Fibroblast of lung (primary cell): ENCODE measurements at places on chromosomes 12 and 14. TPM values are rescaled to one million over a fixed set of nuclear protein-coding genes. Genes with fewer than 3 reads are reported as not detected.

GRCh38 chr12:51240971-51241370, 2.3 kb downstream of the DAZAP2 start:
- DNase-seq = peak; percentile 43

GRCh38 chr12:29228474-29229157, 79.5 kb downstream of the FAR2 start:
- no peak for DNase-seq

GRCh38 chr12:4275016-4275869, 1.7 kb downstream of the CCND2 start:
- no peak for DNase-seq

- peak; percentile 93 for DNase-seq
Observed at GRCh38 chr12:124904306-124905098, 9.9 kb downstream of the UBC start.

- DNase-seq = no peak
Observed at GRCh38 chr12:19834592-19834991, 395.3 kb downstream of the AEBP2 start.

KRT84 gene
- total RNA-seq = not detected in 2 replicates

GRCh38 chr12:40103043-40103442, 2.8 kb downstream of the SLC2A13 start:
- no peak for DNase-seq

DNA sequence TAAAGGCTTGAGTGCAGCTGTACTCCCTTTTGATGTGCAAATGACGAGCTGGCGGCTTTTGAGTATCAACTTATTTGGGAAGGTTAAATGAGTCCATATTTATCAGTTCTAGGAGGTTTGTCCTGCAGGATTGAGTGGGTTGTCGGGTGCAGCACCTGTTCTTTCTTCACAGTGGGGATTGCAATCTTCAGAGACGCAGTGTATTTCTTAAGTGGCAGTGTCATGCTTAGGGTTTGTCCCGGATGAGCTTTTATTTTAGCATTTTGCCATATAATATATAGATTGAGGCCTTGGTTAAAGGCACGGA, 1.2 kb downstream of the FUT8 start:
- peak; percentile 15 for DNase-seq

DNA sequence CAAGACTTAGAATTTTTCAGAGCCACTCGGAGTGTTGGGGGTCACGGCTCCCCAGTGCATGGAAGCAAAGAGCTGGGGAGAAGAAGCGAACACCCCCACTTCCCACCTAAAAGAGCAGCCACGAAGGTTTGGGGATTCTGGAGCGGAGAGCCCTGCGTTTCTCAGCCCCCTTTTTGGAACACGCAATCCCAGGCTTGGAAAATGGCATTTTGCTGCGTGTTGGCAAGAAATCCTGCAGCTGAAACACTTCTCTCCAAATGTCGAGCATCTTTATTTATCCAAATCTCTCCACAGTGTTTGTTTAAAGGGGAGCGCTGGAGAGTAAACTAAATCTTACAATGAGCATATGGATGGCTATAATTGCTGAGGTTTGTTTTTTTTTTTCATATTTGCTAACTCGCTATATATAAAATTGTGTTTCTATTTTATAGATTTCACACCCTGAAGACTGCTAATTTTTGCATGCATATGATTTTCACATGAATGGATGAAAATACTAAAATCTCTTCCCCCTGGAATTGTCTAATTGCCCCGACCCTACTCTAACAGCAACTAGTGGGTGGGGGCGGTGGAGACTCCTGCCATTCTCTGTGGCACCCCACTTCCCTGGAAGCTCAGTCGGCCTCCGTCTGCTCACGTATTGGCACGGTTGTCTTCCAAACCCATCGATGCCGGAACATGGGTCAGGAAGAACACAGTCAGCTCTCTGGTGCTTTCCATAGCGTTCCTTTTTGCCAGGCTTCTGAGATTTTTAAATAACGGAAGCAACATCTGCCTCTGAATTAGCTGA, 120.5 kb downstream of the GCH1 start:
- DNase-seq = peak; percentile 24

GPR68 gene
- total RNA-seq = 0.26 and 0.66 TPM in 2 replicates

DNA sequence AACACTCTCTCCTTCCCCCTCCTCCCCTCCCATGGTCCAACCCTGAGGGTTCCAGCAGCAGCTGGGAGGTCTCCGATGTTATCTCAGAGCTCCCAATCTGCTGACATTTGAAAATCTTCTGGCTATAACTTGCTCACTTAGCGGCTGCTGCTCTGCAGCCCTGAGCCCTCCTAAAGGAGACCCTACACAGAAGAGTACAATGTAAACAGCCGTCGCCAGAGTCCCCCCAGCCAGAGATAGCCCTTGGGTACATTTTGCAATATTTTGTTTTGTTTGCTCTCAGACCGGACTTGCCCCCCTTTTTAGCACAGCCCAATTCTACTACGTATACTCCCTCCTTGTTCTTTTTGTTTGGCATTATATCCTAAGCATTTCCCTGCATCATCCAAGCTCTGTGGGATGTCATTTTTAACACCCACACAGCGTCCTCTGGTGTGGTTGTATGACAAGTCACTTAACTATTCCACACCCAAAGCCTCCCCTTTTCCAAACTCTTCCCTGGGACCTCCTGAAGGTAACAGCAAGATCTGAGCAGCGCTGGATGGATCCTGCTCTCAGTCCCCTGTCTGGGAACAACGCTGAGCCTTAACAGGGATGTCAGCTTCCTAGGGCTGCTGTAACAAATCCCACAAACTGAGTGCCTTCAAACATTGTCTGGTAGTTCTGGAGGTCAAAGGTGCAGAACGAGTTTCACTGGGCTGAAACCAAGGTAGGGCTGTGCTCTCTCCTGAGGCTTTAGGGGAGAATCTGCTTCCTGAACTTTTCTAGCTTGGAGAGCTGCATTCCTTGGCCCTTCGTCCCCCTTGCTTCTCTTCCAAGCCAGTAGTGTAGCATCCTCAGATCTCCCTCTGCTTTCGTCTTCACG, 25.3 kb upstream of the TCL1B start:
- DNase-seq = no peak

- DNase-seq = no peak
Observed at GRCh38 chr12:272942-273341, 10.3 kb upstream of the SLC6A13 start.

- no peak for DNase-seq
Observed at GRCh38 chr12:19779395-19780056, 340.2 kb downstream of the AEBP2 start.

FITM1 gene
- total RNA-seq = under 0.01 TPM in 1 of 2 replicates, not detected in the other

GRCh38 chr12:16421806-16422205, 74.4 kb downstream of the MGST1 start:
- peak; percentile 4 for DNase-seq

DNA sequence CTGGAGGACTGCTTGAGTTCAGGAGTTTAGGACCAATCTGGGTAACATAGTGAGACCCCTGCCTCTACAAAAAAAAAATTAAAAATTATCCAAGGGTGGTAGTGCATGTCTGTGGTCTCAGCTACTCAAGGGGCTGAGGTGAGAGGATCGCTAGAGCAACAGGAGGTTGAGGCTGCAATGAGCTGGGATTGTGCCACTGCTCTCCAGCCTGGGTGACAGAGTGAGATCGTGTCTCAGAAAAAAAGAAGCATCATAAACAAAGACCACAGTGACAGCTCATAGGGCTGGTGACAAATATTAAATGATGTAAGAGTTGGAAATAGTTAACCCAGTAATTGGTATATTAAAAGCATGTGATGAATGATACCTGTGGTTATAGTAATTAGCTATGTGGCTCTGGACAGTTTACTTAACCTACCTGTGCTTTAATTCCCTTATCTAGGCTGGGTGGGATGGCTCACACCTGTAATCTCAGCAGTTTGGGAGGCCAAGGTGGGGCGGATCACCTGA, 68.0 kb downstream of the GSC start:
- DNase-seq = no peak

GRCh38 chr12:70252832-70253231, 9.6 kb downstream of the CNOT2 start:
- peak; percentile 51 for DNase-seq

BBOF1 gene
- total RNA-seq = 3.8 and 4.4 TPM in 2 replicates

HOXC13 gene
- total RNA-seq = not detected in 2 replicates

TUBA1A gene
- total RNA-seq = 772 and 888 TPM in 2 replicates

- no peak for DNase-seq
Observed at GRCh38 chr14:95620659-95621059, 65.6 kb upstream of the TCL1B start.

DNA sequence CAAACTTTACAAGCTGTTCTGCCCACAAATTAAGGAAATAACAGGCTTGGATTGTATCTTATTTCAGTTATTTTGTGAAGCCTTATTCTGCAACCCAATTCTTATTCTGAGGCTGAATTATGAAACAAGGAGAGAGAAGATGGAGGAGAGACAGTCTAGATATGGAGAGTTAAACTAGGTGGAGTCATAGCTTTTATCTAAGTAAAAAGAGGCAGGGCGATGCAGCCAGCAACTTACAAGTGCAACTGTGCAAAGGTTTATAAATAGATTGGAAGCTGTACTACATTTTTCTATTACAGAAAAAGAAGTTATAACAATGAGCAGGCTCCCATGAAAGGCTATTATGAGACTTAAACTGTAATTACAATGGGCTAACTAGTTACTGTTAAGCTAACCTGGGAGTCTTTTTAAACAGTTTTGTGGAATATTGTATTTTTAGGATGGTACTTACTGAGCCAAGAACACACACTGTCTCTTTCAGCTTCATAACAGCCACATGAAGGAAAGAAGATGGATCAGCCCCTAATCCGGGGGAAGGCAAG, 22.4 kb downstream of the NID2 start:
- DNase-seq = peak; percentile 44

DNA sequence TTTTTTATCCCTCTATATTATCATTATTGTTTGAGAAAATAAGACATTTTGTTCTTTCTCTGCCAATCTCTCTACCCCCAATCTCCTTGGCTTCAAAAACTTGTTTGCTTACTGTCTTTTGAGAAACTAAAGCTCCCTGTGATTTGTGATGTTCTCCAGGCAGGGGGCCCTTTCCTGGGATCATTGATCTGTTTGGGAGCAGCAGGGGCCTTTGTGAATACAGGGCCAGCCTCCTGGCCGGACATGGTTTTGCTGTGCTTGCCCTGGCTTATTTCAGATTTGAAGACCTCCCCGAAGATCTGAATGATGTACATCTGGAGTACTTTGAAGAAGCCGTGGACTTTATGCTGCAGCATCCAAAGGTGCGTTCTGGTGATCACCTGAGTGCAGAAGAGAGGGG, 4.5 kb downstream of the ACOT6 start:
- no peak for DNase-seq

VRTN gene
- total RNA-seq = not detected in 2 replicates

DCN gene
- total RNA-seq = 586 and 902 TPM in 2 replicates

GRCh38 chr14:62905566-62905965, 139.7 kb downstream of the KCNH5 start:
- no peak for DNase-seq

CCDC196 gene
- not detected in 2 replicates for total RNA-seq

DNA sequence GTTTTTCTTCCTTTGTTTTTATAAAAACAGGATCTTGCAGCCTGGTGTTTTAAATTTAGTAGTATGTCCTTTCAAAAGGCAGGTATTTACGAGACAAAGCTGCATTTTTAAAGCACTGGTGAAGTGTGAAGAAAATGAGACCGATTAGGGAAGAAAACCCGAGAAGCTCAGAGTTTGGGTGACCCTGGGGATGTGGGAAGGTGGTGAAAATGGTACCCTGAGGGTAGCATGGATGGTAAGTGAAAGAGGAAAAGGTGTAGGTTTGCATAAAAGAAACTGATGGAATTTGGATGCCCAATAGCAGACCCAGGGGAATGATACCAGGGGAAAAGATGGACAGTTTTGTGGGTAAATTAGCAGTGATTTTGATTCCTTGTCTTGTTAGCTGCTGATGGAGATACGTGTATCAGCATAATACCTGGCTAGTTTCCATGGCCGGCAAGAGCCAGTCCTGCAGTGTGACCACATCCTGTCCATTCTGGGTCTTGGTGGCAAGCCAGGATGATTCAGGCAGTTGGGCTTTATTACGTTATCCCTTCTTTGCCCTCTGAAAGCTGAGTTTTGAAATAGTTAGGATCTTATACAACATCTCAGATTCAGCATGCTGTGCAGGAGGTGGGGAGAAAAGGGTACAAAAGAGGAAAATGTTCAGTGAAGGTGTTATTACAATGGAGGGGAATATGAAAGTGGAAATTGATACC, 8.9 kb downstream of the BICD1 start:
- DNase-seq = peak; percentile 99

KCNK13 gene
- total RNA-seq = not detected in 2 replicates

- no peak for DNase-seq
Observed at GRCh38 chr14:91330856-91331255, 86.4 kb upstream of the GPR68 start.

TEX22 gene
- 0.33 and 0.51 TPM in 2 replicates for total RNA-seq

DNA sequence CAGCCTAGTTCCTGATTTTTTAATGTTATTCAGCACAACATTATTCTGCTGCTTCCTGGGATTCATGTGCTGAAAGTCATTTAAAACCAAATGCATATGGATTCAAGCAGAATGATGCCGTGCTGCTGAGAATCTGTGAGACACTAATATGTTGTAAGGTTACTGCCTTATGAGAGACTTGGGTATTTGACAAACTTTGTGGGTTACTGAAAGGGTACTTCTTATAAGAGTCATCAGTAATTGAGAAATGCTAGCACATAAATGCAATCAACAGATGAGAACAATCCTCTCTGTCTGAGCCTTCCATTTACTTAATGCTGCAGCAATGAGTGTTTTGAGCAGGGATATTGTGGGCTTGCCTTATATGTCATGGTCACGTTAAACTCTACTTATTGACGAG, 175.7 kb downstream of the NPAS3 start:
- DNase-seq = no peak

LHX5 gene
- total RNA-seq = not detected in 2 replicates

DNA sequence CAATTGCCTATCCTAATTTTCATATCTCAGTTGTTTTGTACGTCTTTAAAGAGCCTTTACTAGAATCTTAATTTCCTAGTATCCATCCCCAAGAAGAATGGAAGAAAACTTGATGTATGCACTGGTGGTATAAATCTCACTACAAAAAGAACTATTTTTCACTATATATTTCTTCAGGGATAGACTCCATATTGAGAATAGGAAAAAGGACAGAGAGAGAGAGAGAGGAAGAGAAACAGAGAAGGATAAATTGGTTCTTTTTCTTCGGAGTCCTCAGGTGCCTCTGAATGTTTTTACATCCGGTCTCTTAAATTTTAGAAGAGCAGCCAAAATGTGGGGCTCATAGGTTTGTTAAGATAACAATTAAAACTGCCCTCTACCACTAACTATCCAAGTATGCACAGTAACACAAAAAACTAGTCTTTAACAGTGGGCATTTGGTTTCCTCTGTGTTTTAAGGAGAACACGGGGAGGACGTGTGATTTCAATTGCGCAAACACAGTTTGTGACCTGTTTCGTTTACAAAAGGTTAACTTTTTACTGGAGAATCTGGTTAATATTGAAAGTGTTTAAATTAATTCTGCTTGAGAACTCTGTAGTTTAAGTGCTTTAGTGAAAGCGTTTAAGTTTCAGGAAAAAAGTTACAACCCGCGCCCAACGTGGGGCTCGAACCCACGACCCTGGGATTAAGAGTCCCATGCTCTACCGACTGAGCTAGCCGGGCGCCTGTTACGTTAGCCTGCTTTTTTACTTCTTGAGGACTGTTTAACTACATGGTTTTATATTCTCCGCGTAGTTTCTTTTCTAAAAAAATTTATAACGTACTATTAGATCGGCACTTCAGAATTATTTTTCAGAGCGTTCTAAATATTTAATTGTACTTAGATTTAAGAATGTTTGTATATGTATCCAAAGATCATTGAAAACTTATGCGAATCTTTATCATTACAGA, 5.1 kb upstream of the PSMA3 start:
- DNase-seq = peak; percentile 78

GRCh38 chr14:31380106-31380505, 40.2 kb downstream of the HEATR5A start:
- DNase-seq = peak; percentile 67

- DNase-seq = no peak
Observed at GRCh38 chr14:66360366-66360926, 125.7 kb upstream of the CCDC196 start.

PMCH gene
- total RNA-seq = not detected in 2 replicates
